Fibroblast of the aortic adventitia (primary cell): ENCODE measurements at places on chromosomes 2 and 18. TPM values are rescaled to one million over a fixed set of nuclear protein-coding genes. Genes with fewer than 3 reads are reported as not detected.

The HOXD8 gene
- total RNA-seq, result 0.45 and 0.49 TPM in 2 replicates

The FBLN7 gene
- total RNA-seq, result 3.2 and 7.8 TPM in 2 replicates

The ARHGAP28 gene
- total RNA-seq, result 11.9 and 221 TPM in 2 replicates

The ASXL3 gene
- total RNA-seq, result 0.54 TPM in 1 of 2 replicates, not detected in the other

The CAVIN2 gene
- total RNA-seq, result 24.1 and 29.8 TPM in 2 replicates

The TRIB2 gene
- 39.9 and 112 TPM in 2 replicates for total RNA-seq

The SIX2 gene
- 2.9 and 8.3 TPM in 2 replicates for total RNA-seq

The CKAP2L gene
- total RNA-seq, result 2.7 and 26.4 TPM in 2 replicates

The LOXL3 gene
- total RNA-seq, result 11.9 and 18.5 TPM in 2 replicates

The MOGAT1 gene
- not detected in 2 replicates for total RNA-seq

The MBOAT2 gene
- total RNA-seq, result 18.1 and 37.1 TPM in 2 replicates

DNA sequence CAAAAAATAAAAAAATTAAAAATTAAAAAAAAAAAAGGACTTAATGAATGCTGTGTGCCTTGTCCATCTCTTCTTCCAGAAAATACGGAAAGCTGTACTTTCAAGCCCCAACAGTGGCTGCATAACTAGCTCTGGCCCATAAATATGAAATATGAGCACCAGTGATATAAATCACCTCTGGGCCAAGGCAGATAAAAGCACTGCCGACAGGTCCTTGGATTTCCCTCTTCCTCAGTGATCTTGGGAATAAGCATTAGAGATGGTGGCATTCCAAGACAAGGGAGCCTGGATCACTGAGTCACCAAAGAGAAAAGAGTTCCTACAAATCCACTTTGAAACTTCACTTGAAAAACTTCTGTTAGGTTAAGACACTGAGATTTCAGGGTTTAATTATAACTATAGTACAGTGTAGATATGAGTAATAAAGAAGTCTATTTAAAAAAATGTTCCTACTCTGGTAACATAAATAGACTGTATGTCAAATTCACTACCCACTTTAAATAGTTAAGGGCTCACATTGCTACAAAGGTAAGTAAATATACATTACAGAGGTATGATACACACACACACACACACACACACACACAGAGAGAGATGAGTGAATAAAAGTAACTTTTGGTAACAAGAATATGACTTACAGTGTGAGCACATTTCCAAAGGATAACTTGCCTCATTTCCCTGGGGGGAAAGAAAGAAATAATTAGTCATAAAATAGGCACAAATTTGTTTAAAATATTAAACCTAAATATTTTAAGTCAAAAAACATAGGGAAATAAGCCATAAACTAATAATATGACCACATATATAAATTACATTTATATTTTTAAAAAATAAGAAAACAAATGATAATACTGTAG lies 35.6 kb downstream of the PPP3R1 start:
- DNase-seq, result peak; percentile 49

DNA sequence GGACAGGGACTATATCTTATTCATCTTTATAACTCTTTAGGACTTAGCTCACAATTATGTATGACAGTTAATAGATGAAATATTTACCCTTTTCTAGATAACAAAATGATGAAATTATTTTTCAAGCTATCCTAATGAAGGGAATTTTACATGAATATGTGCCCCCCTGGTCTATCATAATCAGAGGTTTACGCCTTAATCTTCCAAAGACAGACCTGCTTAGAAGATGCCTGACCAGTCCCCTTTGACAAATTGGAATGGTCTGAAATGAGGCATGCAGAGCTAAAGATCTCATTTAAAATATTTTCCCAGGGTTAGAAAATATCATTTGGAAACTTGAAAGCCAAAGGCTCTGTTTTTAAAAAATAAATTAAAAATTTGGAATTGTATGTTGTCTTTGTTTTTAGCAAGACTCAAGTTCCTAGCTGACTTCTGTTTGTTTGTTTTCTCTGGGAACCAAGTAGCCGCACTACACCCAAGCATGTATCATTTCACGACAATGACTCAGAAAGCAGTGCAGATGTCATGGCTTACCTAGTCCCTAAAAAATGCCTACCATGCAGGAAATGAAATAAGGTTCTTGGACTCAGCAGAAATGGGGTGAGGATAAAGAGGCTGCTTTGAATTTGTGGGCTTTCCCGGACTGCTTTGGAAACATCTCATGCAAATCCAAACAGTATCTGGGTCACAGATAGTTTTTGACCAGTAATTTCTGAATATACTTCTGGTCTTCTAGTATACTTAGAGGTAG lies 162.1 kb downstream of the ZEB2 start:
- peak; percentile 92 for DNase-seq

- DNase-seq, result no peak
Observed at GRCh38 chr2:173989160-173989883, 24.1 kb upstream of the SP3 start.

DNA sequence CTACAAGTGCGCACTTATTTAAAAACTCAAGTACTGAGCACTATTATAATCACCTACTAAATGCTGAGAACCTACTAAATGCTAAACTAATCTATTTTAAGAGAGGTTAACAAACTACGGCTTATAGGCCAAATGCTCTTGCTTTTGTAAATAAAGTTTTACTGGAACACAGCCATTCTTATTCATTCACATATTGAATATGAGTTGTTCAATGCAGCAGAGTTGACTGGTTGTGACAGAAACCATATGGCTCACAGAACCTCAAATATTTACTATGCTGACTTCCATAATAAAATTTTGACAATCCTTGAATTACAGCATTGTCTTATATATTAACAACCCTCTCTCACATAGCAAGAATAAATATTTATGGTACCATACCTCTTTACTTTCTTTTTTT lies 103.2 kb downstream of the ZNF521 start:
- DNase-seq, result no peak

DNA sequence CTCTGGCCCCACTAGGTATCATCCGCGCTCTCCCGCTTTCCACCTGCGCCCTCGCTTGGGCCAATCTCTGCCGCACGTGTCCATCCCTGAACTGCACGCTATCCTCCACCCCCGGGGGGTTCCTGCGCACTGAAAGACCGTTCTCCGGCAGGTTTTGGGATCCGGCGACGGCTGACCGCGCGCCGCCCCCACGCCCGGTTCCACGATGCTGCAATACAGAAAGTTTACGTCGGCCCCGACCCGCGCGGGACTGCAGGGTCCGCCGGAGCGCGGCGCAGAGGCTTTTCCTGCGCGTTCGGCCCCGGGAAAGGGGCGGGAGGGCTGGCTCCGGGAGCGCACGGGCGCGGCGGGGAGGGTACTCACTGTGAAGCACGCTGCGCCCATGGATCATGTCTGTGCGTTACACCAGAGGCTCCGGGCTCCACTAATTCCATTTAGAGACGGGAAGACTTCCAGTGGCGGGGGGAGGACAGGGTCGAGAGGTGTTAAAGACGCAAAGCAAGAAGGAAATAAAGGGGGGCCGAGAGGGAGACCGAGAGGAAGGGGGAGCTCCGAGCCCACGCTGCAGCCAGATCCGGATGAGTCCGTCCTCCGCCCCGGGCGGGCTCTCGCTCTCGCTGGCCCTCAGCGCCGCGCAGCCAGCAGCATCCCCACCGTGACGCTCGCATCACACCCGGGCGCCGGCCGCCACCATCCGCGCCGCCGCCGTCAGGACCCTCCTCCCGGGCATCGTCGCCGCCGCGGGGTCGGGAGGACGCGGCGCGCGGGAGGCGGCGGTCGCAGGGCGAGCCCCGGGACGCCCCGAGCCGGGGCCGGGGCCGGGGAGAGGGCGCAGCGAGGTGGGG lies 664 bp downstream of the NETO1 start:
- DNase-seq, result no peak

DNA sequence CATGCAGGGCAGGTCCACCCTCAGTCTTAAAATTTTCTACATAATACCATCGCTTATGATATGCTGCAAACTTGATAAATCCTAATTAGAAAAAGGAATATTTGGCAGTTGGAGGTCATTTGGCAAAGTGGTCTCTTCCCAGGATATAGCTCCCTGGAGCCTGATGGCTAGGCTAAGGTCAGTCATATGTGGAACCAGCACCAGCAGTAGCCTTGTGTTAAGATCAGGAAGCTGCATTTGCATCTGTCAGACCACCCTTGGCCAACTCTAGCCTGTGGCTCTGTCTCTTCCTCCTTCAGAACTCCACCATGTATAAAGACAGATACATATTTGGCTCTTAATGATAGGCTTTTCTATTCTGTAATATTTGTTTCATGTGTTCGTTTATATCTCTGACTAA lies 5.4 kb upstream of the HK2 start:
- no peak for DNase-seq

DNA sequence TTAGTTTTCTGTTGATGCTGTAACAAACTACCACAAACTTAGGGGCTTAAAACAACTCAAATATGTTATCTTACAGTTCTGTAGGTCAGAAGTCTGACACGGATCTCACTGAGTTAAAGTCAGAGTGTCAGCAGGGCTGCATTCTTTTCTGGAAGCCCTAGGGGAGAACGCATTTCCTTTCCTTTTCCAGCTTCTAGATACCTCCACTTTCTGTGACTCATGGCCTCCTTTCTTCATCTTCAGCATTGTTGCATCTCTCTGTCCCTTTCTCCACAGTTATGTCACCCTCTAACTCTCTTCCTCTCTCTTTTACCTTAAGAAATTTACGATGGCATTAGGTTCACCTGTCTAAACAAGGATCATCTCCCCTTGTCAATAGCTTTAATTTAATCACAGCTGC lies 13.3 kb upstream of the PPP4R1 start:
- peak; percentile 61 for DNase-seq

DNA sequence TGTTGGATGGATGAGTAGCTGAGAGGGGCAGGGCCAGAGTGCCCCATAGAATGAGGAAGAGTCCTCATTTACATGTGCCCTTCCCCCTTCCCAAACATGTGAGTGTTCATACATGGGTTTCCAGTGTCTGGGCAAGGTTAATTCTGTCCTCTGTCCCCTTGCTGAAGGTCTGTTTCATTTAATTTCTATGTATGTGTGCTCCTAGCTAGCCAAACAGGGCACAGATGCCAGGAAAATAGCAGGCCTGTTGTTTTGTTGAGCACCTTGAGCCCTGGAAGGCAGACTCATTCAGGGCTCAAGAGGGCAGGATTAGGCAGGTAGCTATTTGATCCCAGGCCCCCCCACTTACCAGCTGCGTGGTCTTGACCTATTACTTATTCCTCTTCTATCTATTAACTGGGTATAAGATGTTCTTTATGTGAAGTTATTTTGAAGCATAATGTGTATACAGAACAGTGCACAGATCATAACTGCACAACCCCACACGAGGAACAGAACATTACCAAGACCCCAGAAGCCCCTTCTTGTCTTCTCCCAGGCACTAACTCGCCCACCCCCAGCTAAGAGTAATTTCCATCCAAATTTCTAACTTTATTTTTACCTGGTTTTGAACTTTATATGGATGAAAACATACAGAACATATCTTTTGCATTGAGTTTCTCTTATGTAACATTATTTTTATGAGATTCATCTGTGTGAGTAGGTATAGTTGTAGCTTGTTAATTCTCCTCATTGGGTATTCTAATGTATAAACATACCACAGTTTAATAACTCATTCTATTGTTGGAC lies 164.3 kb downstream of the RPIA start:
- no peak for DNase-seq

DNA sequence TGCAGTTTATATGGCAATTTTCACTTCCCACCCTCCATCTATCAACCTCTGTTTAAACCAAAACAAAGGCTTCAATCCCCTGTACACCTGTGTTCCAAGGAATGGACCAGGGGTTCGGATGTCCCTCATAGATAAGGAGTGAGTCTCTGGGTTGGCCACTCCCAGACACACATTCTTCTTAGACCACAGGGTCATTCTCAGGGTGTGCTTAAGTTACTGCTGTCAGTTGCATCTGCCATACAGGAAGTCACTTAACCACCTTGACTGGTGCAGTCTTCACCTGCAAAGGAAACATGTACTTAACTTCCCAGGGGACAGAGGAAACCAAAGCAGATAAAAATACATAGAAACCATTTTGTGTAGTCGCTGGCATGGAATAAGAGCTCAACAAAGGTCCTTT lies 151.0 kb upstream of the NDUFV2 start:
- DNase-seq, result no peak

DNA sequence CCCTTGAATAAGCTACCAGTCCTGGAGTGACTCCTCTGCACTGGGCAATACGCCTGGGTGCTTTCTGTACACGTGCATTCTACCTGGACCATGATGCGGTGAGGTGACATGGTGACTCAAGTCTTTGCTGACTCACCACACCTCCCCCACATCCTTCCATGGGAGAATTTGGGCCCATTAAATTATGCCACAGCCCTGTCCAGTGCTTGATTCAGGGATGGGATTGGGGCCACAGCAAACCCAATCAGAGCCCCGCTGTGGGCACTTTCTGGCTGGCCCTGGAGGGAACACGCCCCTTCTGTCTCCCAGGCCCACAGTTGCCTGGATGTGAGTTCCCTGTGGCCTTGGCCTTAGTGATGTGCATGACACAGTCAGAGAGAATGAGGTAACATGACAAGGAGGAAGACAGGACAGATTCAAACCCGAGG lies 86.9 kb downstream of the LRRC30 start:
- DNase-seq, result no peak

- no peak for DNase-seq
Observed at GRCh38 chr2:1481406-1482252, 68.4 kb downstream of the TPO start.

DNA sequence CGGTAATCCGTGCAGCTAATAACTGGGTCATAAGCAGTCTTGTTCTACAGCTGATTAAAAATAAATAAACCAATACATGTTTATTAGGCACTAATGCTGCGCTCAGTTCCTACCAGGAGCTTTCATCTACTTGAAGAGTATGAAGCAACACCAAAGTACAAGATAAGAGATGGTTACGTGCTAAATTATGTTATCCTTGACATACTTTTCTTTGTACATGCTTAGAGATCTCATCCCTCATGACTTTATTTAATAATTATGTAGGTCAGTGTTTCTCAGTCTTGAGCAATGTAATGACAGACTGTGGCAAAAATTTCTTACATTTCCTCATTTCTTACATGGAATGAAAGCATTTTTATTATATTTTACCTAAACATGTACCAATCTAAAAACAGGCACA lies 54.6 kb upstream of the COBLL1 start:
- peak; percentile 46 for DNase-seq

GRCh38 chr2:68925295-68925896 lies 27.3 kb downstream of the GKN2 start:
- peak; percentile 64 for DNase-seq

- no peak for DNase-seq
Observed at GRCh38 chr2:167924556-167924955, 322.8 kb downstream of the STK39 start.

- no peak for DNase-seq
Observed at GRCh38 chr2:98656800-98657199, 48.4 kb downstream of the UNC50 start.

- DNase-seq, result no peak
Observed at GRCh38 chr2:177264209-177264692, 276 bp downstream of the NFE2L2 start.

GRCh38 chr18:23306822-23307221 lies 146.3 kb upstream of the RIOK3 start:
- DNase-seq, result no peak
